Fibroblast of lung (primary cell): ENCODE measurements at places on chromosomes 2 and 18.
A peak's percentile ranks its signal among the peaks of the same experiment; 100 is the strongest.

- no peak overlapping the region for H3K27ac ChIP-seq
- H3K27me3 ChIP-seq, result no peaks in the 10 kb centered on the region
- peaks cover 24% of the 10 kb centered on the region for H3K4me1 ChIP-seq
Observed at GRCh38 chr2:48251437-48252148, 278.4 kb upstream of the STON1 start.

DNA sequence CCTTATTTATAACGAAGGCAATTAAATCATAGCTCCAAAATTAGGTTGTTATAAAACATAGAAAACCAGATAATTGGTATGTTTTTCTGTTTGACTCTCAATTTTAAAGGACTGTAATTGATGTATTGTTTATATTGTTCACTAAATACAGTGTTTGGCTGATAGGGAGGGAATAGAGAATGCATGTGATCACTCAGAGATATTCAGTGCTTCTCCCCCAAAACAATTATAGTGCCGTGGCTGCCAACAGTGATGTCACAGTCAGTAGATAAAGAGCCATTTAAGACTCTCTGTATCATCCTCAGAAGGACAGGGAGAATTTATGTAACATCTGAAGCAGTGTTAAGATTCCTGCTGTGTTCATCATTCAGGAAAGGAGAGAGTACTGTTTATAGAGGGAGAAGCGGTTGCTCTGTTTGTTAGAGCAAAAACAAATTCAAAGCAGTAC is 69.6 kb downstream of the PHLPP1 start:
- H3K4me1 ChIP-seq, result peaks cover 13% of the 10 kb centered on the region
- no peak overlapping the region for H3K27ac ChIP-seq
- H3K4me3 ChIP-seq, result no peak overlapping the region
- no peaks in the 10 kb centered on the region for H3K27me3 ChIP-seq

- H3K4me1 ChIP-seq, result peaks cover 2% of the 10 kb centered on the region
- H3K27me3 ChIP-seq, result no peaks in the 10 kb centered on the region
- peak overlapping the region; percentile 82 for H3K4me3 ChIP-seq
Observed at GRCh38 chr2:65431421-65432226, 775 bp downstream of the SPRED2 start.

- H3K27me3 ChIP-seq, result no peaks in the 10 kb centered on the region
- no peaks in the 10 kb centered on the region for H3K36me3 ChIP-seq
- H3K4me3 ChIP-seq, result no peak overlapping the region
- peaks cover 3% of the 10 kb centered on the region for H3K4me1 ChIP-seq
- H3K27ac ChIP-seq, result peak overlapping the region; percentile 33
- DNase-seq, result peak; percentile 73
Observed at GRCh38 chr2:12429779-12430406, 286.8 kb upstream of the TRIB2 start.

- no peak overlapping the region for H3K4me3 ChIP-seq
- H3K4me1 ChIP-seq, result peaks cover 3% of the 10 kb centered on the region
- H3K36me3 ChIP-seq, result no peaks in the 10 kb centered on the region
- DNase-seq, result peak; percentile 37
- H3K27ac ChIP-seq, result no peak overlapping the region
Observed at GRCh38 chr2:58620093-58620492, 379.0 kb upstream of the FANCL start.

DNA sequence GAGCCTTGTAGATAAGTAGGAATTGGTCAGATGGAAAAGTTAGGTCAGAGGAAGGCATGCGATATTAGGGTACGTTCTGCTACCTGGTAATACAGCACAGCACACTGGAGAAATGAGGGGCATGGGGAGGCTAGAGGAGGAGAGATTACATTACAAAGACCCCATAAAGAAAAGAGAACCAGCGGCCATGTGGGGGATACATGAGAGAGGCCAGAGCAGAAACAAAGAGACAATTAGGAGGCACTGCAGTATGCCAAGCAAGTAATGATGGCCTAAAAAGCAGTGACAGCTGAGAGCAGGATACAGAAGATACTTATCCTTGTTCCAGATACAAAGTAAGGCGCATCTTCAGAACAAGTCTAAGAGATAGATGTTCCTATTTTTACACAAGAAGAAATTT is 40.0 kb downstream of the TXNL1 start:
- peaks cover 2% of the 10 kb centered on the region for H3K36me3 ChIP-seq
- H3K27me3 ChIP-seq, result no peaks in the 10 kb centered on the region
- no peak overlapping the region for H3K27ac ChIP-seq
- DNase-seq, result no peak
- H3K4me1 ChIP-seq, result no peaks in the 10 kb centered on the region
- no peak overlapping the region for H3K4me3 ChIP-seq

DNA sequence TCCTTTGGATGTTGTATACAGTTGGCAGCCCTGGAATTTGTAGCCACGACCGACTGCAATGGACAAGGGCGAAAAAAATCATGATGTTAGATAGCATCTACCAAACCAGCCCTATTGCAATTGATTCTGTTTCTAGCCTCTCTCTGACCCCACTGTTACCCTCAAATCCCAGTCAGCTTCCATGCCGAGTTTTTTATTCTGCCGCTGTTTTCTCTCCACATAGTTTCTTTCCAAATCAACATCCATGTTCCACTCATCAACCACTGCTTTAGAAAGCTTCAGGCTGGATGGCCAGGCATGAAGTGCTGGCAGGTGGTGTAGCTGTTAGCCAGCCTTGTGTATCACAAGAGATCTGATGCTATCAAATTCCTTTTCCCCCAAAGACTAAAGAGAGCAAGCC is 272.8 kb downstream of the FIGN start:
- no peaks in the 10 kb centered on the region for H3K27me3 ChIP-seq
- DNase-seq, result no peak
- peaks cover 2% of the 10 kb centered on the region for H3K4me1 ChIP-seq
- no peak overlapping the region for H3K4me3 ChIP-seq
- no peak overlapping the region for H3K27ac ChIP-seq

DNA sequence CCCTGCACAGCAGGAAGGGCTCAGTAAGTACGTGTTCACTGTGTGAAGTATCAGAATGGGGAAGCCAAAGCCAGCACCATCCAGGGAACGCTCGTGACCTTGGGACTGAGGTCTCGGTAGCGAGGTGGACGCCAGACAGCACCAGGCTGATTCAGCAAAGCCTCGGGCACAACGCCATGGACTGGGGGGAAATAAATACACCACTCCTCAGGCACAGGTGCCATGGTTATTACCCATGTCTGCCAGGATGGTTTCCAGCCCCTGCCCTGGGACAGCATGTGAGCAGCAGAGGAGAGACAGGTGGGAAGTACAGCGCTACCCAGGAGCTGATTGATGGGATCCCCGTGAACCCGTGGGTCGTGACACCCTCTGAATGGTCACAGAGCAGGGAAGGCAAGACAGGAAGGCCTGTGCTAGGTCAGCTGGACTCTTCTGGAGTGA is 53.0 kb downstream of the REEP1 start:
- H3K27ac ChIP-seq, result no peak overlapping the region
- H3K27me3 ChIP-seq, result peaks cover 7% of the 10 kb centered on the region
- H3K36me3 ChIP-seq, result no peaks in the 10 kb centered on the region
- DNase-seq, result no peak

GRCh38 chr2:36951574-36951973 is 14.8 kb downstream of the STRN start:
- peaks cover 6% of the 10 kb centered on the region for H3K4me1 ChIP-seq
- DNase-seq, result peak; percentile 31
- H3K4me3 ChIP-seq, result no peak overlapping the region
- H3K36me3 ChIP-seq, result no peaks in the 10 kb centered on the region
- H3K27ac ChIP-seq, result no peak overlapping the region
- no peaks in the 10 kb centered on the region for H3K27me3 ChIP-seq

DNA sequence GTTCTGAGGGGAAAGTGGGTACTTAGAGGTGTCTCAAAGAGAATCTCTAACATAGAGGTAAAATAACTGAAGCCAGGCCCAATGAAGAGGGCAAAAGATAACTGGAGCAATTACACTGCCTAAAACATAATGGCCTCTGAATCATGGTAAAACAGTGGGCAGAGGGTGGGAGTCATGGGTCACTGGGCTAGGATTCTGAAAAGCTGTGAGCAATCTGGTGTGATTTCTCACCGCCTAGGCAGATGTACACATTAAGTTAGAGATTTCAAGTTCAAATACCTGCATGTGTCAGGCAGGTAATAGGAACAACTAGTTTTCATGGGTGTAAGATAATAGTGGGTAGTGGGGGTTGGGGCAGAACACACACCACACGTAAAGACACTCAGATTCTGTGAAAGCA is 45.6 kb downstream of the INSIG2 start:
- no peak overlapping the region for H3K4me3 ChIP-seq
- no peaks in the 10 kb centered on the region for H3K36me3 ChIP-seq
- DNase-seq, result no peak

DNA sequence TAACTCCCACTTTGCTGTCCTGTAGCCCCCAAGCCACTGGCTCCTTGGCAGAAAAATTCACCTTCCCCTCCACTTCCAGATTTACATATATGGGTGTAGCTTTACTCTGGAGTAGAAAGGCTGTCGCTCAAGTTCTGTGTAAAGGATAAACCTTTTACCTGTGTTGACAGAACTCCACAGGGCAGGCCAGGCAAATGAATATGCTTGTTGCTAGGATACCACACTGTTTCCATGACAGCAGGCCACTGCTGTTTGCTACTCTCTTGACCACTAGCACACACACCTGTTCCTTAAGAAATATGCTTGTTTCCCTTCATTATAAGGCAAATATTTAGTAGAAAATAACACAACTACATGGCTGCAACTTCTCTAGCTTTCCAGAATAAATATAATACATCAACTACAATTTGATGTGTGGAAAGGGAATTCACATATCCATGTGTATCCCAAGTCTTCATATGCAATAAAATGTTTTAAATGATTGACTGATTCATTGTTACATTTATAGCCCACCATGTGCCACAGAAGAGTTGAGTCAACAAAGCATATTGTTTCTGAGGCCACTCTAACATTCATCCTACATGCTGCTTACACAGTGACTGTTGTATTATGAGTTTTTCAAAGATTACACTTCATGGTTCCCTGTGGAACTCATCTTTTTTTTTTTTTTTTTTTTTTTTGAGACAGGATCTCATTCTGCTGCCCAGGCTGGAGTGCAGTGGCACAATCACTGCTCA is 56.2 kb upstream of the ROCK1 start:
- peaks cover 2% of the 10 kb centered on the region for H3K4me1 ChIP-seq
- H3K27ac ChIP-seq, result no peak overlapping the region
- peak; percentile 11 for DNase-seq
- no peaks in the 10 kb centered on the region for H3K36me3 ChIP-seq
- no peaks in the 10 kb centered on the region for H3K27me3 ChIP-seq

DNA sequence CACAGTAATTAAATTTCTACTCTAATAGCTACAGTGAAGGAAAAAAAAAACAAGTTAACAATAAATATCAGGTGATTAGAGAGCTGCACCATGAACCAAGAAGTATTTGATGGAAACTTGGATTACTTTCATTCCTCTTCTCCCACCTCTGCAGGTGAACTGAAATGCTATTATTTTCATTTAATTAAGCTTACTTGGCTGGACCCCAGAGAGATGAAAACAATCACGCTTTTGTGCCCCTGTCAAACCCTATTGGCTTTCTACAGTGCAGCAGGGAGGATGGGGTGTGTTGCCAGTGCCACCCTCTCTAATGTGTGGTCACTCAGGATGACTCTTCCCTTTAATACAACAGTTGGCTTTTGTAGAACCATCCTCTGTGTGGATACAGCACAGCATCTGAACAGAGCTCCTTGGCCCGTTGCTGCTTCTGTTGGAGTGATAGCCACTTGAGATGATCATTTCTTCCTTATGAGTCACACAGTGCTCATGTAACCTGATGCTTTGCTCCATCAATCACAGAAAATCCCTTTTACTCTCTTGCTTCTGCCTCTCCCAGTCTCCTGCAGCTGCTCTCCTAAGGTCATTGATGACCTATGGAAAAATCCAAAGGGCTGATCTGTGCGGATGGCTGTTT is 5.5 kb upstream of the ARL4C start:
- H3K27me3 ChIP-seq, result no peaks in the 10 kb centered on the region
- peak; percentile 86 for DNase-seq
- H3K4me1 ChIP-seq, result peaks cover 4% of the 10 kb centered on the region
- no peak overlapping the region for H3K4me3 ChIP-seq
- no peak overlapping the region for H3K27ac ChIP-seq

DNA sequence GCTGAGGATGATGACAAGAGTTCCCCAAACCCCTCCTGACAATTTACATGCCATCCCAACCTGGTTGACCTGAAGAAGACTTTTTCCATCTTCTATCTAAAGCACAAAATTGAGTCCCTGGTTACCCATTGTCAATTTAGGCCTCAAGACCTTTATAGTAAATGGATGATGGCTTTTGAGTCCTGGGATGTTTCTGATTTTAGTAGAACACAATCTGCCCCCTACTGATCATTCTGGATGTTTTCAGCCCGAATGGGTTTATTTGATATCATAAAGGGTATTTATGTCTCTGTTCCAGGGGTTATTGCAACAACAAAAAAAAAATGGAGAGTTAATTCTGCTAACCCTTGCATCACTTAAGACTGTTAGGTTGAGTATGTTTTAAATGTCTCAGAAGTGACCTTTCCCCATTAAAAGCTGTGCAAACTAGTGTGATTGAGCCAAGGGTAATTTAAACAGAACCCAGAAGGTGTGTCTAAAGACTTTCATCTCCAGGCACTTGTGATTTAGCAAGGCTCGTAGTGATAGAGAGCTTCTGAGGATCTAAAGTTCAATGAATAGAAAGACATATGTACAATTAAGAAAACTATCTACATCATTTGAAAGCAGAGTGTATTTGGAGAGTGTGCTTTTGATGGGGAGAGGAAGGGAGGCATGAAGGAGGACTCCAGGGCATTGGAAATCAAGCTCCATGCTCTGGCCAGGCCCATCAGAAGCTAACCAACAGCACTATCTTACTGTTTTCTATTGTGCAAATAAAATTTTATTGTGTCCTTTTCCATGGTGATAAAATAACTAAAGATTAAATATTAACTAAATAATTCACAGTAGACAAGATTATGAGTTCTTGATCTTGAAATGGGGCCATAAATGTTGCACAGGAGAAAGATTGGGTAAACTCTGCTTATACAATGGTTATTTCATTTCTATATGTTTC is 96.6 kb upstream of the NOSTRIN start:
- no peak overlapping the region for H3K27ac ChIP-seq
- H3K4me3 ChIP-seq, result no peak overlapping the region
- H3K27me3 ChIP-seq, result no peaks in the 10 kb centered on the region
- peak; percentile 75 for DNase-seq
- H3K4me1 ChIP-seq, result no peaks in the 10 kb centered on the region
- H3K36me3 ChIP-seq, result no peaks in the 10 kb centered on the region

- no peaks in the 10 kb centered on the region for H3K4me1 ChIP-seq
- peak; percentile 63 for DNase-seq
- no peak overlapping the region for H3K4me3 ChIP-seq
Observed at GRCh38 chr2:205889114-205889513, 196.9 kb downstream of the INO80D start.

DNA sequence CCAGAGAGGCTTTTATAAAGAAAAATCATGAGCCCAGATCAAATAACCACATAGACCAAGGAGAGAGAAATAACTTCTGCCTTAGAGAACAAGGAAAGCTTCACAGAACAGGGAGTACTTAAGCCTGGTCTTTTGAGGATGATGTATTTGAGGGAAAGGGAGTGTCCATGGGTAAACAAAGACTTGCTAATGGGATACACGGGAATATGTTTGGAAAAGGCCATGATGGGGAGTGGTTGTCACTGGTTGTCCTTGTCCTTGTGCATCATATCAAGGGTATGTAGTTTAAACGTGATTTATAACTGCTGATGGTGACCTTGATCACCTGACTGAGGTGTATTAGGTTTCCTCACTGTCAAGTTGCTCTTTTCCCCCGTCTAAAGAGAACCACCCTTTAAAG is 169.9 kb downstream of the FAM210A start:
- DNase-seq, result no peak
- no peak overlapping the region for H3K4me3 ChIP-seq
- H3K27ac ChIP-seq, result no peak overlapping the region
- H3K4me1 ChIP-seq, result no peaks in the 10 kb centered on the region
- H3K27me3 ChIP-seq, result no peaks in the 10 kb centered on the region
